Anterior cingulate cortex (tissue), 58 donors: ENCODE measurements at places on chromosomes 16 and 17.

DNA sequence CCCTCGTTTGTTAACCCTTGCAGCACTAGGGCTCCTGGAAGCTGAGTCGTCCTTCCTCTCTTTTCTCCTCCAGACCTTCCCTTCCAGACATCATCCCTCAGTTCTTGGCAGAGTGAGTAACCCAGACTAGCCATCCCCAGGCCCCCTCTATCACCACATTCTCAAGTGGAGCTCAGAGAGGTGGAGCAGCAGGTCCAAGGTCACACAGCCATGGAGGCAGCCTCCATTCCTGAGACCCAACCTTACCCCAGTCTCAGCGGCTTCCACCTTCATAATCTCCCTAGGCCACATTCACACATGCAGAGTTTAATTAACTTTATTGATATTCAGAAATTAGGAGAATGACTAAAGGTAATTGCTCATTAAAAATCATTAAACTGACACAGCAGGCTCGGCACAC, 3.0 kb downstream of the SEZ6 start:
- DNase-seq: no peak

DNA sequence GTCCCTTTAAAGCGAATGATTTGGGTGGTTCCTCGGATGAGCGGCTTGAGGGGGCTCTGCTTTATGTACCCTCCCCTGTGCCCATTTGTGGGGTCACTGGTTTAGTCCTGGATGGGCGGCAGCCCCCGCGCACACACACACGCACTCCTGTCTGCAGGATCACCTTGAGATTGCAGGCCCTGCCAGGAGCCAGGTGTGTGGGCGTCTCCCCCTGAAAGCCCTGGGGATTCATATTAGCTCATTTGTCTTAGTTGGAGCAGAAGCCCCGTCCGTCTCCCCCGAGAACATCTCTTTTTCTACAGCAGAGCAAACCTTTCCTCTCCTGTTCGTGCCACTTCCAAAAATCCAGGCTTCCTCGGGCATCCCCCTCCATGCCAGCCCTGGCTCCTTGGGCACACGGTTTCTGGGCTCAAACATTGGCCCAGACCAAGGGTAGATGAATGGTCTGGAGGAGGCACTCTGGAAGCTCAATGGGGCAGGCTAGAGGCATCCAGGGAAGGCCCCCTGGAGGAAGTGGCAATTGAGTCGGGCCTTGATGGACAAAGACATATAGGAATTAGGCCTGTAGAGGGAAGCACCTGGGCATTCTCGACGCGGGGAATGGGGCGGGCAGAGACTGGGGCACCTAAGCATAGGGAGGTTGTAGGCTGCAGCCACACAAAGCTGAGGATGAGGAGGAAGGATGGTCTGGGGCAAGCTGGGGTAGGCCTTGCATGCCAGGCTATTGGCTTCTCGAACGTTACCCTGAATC, 218.5 kb upstream of the GSE1 start:
- no peak for DNase-seq

GRCh38 chr16:21302898-21303528, 24.9 kb upstream of the CRYM start:
- no peak for DNase-seq

DNA sequence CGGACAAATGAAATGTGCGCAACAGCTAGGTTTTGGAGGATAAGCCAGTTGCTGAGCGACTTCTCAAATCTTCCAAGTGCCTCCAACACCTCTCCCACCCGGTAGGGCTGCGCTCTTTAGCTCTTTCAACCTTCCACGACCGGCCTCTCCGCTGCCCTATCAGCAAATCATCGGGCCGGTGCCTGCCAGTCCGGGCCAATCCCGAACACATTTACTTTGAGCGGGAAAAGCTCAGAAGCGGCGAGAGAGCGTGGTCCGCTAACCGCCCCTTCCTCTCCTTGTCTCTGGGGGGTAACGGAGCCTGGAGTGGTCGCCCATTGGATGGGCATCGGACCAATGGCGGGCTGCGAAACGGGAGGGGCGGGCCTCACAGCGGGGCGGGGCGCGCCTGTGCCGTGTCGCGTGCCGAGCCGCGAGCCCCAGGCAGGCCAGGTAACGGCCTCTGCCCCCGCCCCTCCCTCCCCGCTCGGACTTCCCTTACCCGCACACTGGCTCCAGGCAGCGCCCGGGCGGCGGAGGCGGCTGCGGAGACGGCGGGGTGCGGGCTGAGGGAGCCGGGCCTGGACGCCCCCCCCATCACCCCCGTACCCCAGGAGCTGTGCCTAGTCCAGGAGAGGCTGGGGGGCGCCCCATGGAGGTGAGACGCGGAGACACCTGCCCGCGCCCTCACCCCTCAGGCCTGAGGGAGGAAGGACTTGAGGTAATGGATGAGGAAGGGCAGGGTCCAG, at the start of gene MEIOC:
Gene MEIOC (plus strand): TSS at position 486 of the 728 bp plus-strand sequence. CDS start 146 bp downstream, at position 632.
- DNase-seq: no peak

GRCh38 chr17:60359415-60359814, 32.5 kb downstream of the USP32 start:
- no peak for DNase-seq
